HCT116 (cell line): ENCODE measurements at places on chromosomes 12 and 14.
A peak's percentile ranks its signal among the peaks of the same experiment; 100 is the strongest.

GRCh38 chr12:68261896-68262295, 8.5 kb upstream of the IL22 start:
- DNase-seq: no peak

DNA sequence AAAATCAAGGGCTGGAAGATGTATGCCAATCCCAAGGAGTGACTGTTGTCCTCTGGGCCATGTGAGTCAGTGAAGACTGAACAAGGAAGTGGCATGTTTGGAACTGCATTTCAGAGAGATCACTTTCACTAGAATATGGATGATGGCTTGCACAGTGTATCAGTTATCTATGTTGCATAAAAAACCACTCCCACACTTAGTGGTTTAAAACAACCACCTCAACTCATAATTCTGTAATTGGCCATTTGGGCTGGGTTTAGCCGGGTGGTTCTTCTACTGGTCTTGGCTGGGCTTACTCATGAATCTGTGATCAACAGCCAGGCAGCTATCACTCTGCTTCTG, 15.4 kb downstream of the BDKRB1 start:
- DNase-seq: no peak

- no peak for DNase-seq
Observed at GRCh38 chr14:64927031-64927430, 12.8 kb downstream of the CHURC1 start.

GRCh38 chr12:125989696-125990095, 924.5 kb downstream of the AACS start:
- no peak for DNase-seq

- no peak for DNase-seq
Observed at GRCh38 chr12:13587721-13588390, 391.3 kb downstream of the EMP1 start.

GRCh38 chr12:71686658-71687025, 760 bp downstream of the TMEM19 start:
- DNase-seq: no peak

GRCh38 chr14:44589180-44589579, 82.1 kb upstream of the FSCB start:
- no peak for DNase-seq

- no peak for DNase-seq
Observed at GRCh38 chr14:26286913-26287205, 311.0 kb downstream of the NOVA1 start.

GRCh38 chr14:51969852-51970540, 19.4 kb upstream of the RTRAF start:
- no peak for DNase-seq

DNA sequence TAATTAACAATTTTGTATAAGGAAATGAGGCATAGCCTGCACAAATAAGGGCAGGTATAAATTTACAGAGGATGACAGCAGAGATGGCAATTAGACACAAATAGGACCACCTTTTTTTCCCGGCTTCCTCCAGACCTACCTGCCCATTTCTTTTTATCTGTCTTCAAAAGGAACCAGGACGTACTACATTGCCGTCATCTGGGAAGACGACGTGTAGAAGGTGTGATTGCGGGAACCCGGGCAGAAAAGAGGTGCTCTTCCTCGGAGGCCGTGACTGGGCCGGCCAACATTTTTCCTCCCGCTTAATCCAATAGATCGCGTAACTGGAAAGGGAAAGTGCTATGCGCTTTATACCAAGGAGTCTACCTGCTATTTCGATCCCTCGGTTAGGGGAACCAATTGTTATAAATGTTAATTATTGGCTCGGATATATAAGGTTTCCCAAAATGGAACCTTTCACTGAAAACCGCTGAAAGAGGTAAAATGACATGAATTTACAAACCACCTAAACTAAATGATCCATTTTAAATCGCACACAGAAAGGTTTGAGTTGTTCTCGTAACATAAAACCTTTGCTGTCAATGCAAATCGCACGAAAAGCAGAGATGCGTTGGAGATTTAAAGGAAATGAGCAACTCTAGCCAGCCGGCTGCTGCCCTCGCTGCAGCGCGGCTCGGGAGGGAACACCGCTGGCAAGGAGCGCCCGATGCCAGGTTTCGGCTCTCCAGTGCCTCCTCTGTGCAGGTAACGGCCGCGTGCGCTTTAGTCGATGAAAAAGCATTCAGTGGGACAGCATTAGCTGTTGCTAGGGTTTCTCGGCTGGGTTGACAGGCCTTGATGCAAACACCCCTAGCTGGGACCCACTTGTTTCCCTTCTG, 2.8 kb upstream of the SIX1 start:
- DNase-seq: no peak

GRCh38 chr14:22252686-22253085, 336.3 kb downstream of the DAD1 start:
- DNase-seq: no peak

DNA sequence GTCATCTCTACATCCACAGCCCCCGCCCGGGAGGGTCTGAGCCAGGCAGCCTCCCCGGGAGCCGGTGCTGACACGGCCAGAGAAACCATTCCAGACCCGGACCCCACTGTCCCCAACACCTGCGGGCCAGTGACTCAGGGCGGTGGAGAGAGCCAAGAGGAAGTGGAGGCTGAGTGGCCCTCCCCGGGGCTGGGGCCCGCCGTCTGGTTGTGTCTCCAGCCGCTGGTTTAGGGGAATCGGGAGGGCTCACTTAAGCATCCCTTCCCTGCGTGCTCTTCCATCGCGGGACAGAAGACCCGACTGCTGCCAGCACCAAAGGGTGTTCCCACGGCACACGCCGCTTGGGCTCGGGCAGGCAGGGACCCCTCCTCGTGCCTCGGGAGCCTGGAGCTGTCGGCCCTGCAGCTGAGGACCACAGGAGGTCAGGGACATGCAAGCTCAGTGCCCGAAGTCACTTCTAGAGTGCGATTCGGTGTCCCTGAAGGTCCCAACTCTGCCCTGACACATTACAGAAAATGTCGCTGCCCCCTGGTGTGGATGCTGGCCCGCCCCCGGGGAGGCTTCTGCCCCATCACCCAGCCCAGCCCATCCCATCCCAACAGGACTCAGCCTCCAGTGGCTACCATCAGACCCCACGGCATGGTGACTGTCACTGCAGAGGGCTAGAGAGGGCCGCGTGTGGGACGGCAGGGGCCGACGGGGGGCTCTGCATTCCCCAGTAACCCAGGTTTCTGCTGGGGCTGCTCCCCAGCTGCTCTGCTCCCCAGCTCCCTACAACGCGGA, 50.8 kb downstream of the GALNT9 start:
- no peak for DNase-seq

DNA sequence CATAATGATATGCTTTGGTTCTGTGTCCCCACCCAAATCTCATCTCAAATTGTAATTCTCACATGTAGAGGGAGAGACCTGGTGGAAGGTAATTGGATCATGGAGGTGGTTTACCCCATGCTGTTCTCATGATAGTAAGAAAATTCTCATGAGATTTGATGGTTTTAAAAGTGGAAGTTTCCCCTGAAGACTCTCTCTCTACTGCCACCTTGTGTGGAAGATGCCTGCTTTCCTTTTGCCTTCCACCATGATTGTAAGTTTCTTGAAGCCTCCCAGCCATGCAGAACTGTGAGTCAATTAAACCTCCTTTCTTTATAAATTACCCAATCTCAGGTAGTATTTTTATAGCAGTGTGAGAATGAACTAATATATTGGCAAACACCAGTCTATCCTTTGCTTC, 260.4 kb upstream of the PPFIA2 start:
- DNase-seq: no peak

DNA sequence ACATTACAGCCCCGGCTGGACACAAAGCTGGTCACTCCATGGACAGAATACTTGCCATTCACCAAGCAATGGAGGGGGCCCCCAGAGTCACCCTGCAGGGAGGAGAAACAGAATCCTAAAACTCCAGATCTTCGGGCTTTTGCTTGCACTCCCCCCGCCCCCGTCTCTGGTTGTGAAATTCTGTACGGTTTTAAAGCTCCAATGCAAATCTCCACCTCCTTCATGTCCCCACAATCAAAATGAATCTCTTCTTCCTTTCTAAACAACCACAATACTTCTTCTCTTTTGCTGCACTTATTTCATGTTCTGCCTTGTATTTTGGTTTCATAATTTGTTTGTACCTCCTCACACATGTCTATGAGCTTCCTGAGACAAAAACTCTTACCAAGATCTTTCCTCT, 5.8 kb upstream of the BIN2 start:
- no peak for DNase-seq

DNA sequence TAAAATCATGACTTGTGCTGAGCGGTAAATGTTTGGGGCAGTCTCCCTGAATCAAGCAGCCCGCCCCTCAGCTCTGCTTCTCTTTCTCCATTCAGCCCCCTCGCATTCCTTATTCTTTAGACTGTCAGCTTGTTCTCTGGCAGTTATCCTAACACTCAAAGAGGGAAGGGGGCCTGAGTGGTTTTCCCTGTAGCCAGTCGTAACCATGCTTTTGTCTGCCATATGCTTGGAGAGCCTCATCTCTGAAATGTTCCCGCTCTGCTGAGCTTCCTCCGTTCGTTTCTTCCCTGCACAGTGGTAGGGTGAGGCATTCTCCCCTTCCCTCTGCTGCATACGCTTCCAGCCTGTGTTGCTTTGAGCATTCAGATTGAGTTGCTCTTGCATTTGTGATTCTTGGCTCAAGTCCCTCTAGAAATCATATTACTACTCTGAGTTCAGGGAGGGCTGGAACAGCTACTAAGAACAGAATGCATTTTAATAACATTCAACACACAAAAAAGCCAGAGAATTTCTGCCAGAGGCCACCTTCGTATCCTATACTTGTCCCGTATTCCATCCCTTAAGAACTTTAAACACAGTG, 119.7 kb downstream of the FBXL14 start:
- peak; percentile 43 for DNase-seq

DNA sequence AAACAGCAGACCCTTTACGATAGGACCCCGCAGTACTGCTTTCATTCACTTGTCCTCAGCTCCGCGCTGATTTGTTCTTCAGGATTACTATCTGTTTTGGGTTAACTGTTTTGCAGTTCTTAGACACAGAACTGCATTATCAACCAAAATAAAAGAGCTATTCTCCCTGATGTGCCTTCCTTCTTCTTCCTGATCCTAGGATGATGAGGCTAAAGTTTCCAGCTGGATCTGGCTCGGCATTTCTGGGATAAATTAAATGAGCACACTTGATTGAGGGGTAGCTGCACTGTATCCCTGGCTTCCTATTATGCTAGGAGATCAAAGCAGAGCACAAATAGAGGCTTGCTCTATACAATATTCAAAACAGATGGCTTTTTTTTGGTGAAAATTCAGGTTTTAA, 165.7 kb downstream of the FBXL14 start:
- no peak for DNase-seq

GRCh38 chr12:132658149-132658894, 28.8 kb downstream of the POLE start:
- no peak for DNase-seq

GRCh38 chr12:104877103-104877705, 80.9 kb downstream of the SLC41A2 start:
- DNase-seq: no peak

- DNase-seq: peak; percentile 44
Observed at GRCh38 chr14:91996948-91997371, 42.9 kb downstream of the TRIP11 start.

DNA sequence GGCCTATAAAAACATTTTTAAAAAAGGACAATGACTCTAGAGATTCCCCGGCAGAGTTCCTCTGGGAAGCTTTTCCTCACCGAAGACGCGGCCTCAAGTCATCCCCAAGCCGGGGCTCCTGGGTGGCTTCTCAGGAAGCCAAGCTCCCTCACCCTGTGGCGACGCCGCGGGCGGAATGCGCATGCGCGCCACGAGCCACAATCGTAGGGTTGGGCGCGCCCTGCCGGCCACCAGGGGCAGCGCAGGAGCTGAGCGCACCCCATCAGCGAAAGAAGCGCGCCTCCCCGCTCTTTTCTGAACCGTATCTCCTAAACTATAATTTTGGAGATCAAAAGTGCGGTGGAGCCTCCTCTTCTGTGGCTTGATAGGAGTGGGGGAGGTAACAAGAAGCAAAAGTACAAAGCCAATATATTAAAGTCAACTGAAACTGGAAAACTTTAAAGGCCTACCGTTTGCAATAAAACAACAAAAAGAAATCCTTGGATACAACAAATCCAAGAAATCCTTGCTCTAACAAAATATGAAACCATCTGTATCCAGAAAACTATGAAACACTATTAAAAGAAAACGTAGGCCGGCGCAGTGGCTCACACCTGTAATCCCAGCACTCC, 17.4 kb upstream of the CHFR start:
- no peak for DNase-seq

GRCh38 chr12:120064054-120064940, 52.3 kb downstream of the RAB35 start:
- no peak for DNase-seq

- DNase-seq: no peak
Observed at GRCh38 chr14:24483604-24484252, 24.3 kb downstream of the CMA1 start.

DNA sequence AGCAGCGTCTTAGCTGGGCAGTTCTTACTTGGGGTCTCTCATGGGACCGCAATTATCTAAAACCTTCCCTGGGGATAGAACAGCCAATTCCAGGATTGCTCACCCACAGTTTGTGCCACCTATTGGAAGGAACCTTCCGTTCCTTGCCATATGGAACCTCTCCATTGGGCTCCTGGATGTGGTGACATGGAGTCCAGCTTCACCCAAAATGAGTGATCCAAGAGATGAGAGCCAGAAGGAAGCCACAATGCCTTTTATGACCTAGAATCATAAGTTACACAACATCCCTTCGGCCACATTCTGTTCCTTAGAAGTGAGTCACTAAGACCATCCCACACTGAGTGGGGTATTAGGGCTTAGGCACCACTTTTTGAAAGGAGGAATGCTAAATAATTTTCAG, 164.4 kb downstream of the FBXL14 start:
- no peak for DNase-seq

- no peak for DNase-seq
Observed at GRCh38 chr14:73591690-73592449, at the start of gene ACOT4. Gene ACOT4, plus strand, starts transcription at chr14:73591873. Its CDS starts 87 bp downstream, at chr14:73591960.

DNA sequence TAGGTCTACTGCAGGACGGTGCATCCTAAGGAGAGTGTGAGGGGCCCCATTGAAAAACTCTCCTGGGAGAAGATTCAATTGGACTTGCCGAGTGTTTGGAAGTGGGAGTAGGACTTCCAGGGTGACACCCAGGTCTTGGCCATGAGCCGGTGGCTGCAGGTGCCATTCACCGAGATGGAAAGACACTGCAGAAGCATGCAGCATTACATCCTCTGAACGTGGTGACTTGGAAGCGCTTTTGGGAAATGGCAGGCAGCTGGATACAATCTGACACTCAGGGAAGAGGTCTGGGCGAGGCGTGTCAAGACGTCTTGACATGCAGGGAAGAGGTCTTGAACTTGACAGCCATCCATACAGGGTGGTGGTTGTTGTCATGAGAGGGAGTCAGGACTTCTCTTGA, 126.9 kb downstream of the PAPOLA start:
- no peak for DNase-seq

- DNase-seq: no peak
Observed at GRCh38 chr12:13033476-13033875, 10.7 kb upstream of the FAM234B start.
